Activated T-cell treated with anti-CD3 and anti-CD28 coated beads for 4 hours (primary cell): ENCODE measurements at places on chromosomes 12 and 14.

DNA sequence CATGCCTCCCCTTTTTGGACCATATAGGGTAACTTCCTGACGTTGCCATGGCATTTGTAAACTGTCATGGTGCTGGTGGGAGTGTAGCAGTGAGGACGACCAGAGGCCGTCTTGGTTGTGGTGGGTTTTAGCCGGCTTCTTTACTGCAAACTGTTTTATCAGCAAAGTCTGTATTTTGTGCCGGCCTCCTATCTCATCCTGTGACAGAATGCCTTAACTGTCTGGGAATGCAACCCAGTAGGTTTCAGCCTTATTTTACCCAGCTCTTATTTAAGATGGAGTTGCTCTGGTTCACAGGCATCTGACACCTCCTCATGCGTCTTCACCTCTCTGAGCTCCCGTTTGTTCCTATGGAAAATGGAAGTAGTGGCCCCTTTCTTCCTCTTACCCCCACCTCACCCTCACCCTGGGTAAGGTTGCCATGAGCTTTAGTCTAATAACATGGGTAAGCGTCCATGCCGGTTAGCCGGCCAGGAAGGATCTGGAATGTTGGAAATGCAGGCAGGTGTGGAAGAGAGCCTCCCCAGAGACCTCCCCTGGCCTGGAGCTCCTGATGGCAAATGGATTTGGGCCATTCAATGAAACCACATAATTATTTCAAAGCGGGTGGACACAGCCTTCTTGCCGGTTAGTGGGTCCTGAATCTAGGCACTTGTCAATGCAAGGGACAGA, 18.6 kb downstream of the HHIPL1 start:
- no peak for DNase-seq

DNA sequence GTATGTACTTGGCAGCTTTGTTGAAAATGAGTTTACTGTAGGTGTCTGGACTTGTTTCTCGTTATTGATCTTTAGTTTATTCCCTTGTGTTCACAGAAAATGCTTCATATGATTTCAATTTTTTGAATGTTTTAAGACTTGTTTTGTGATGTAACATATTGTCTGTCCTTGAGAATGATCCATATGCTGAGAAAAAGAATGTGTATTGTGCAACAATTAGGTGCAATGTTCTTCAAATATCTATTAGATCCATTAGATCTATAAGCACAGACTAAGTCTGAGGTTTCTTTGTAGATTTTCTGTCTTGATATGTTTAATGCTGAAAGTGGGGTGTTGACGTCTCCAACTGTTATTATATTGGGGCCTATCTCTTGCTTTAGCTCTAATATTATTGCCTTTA, 879.6 kb upstream of the LRFN5 start:
- no peak for DNase-seq

GRCh38 chr12:62762645-62763044, 172.3 kb downstream of the PPM1H start:
- DNase-seq = no peak

- DNase-seq = no peak
Measured at GRCh38 chr12:79635676-79636075, 55.1 kb downstream of the PAWR start.

- no peak for DNase-seq
Measured at GRCh38 chr12:2551412-2551900, 243.3 kb upstream of the FKBP4 start.

- no peak for DNase-seq
Measured at GRCh38 chr14:55122440-55122986, 6.5 kb upstream of the LGALS3 start.

DNA sequence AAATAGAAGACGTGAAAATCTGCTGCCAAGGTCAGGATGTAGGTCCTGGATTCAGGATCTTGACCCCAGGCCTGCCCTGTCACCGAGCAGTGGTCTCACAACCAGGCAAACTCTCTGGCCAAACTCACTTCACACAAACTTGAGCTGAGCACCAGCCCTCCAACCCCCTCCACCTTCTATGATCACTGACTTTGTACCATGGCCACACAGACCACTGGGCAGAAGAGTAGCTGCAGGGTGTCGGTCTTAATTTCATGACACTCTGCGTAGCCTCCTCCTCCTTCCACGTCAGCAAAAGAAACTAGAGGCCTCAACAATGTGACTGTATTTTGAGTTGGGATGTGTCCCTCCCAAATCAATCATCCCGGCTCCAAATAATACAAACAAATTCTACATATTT, 7.2 kb upstream of the TBX3 start:
- DNase-seq = no peak

- no peak for DNase-seq
Measured at GRCh38 chr14:74257941-74258763, 18.9 kb downstream of the VSX2 start.

DNA sequence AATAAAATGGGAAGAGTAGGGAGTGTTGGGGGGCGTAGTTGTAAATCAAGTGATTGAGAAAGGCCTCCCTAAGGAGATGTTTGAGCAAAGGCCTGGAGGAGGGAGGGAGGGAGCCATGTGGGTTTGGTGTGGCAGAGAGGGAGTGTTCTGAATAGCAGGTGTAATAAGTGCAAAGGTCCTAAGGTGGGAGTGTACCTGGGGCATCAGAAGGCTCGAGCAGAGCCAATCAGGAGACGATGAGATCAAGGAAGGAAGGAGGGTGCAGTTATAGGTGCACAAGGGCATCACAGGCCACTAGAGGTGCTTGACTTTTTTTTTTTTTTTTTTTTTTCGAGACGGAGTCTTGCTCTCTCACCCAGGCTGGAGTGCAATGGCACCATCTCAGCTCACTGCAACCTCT, 77.9 kb upstream of the PLXNC1 start:
- no peak for DNase-seq

DNA sequence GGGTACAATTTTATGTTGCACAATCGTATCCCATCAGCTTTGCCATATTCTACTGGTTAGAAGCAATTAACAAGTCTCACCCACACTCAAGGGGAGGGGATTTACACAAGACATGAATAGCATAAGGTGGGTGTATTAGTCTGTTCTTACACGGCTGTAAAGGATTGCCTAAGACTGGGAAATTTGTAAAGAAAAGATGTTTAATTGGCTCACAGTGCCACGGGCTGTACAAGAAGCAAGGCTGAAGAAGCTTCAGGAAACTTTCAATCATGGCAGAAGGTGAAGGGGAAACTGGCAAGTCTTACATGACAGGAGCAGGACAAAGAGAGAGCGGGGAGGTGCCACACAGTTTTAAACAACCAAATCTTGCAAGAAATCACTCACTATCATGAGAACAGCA, 231.8 kb upstream of the AMIGO2 start:
- no peak for DNase-seq

GRCh38 chr12:93911396-93911795, 234.2 kb downstream of the CRADD start:
- DNase-seq = no peak

DNA sequence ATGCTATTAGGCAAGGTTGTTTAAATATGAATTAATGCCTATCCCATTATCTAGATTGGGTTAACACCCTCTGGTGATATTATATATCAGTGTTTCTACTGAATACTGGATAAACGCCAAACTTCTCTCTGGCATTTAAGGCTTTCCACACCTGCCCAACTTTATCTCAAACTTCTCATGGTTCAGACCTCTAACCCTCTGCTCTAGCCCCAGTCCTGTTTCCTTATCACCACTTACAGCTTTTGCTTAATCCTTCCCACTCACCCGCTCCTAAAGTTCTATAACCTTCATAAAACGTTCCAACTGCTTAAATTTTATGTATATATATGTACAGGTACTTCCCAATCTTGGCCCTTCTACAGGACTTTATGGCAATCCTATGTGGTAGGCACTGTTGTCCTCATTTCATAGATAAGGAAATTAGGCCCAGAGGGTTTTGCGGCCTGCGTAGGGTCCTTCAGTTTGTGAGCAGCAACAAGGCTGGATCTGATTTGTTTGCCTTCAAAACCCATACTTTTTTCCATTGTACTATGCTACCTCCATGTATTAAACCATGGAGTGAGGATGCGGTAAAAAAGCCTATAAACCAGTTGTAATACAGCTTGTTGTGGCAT, 1.2 kb downstream of the LPCAT3 start:
- no peak for DNase-seq

- DNase-seq = no peak
Measured at GRCh38 chr12:100868487-100868886, 73.9 kb downstream of the ANO4 start.

- DNase-seq = no peak
Measured at GRCh38 chr14:106837870-106838269, 1311.5 kb downstream of the TMEM121 start.
